ENCODE measurements at places on chromosomes 2 and 18.

GRCh38 chr2:221535824-221536223 lies 36.3 kb downstream of the EPHA4 start:
- DNase-seq: no peak

DNA sequence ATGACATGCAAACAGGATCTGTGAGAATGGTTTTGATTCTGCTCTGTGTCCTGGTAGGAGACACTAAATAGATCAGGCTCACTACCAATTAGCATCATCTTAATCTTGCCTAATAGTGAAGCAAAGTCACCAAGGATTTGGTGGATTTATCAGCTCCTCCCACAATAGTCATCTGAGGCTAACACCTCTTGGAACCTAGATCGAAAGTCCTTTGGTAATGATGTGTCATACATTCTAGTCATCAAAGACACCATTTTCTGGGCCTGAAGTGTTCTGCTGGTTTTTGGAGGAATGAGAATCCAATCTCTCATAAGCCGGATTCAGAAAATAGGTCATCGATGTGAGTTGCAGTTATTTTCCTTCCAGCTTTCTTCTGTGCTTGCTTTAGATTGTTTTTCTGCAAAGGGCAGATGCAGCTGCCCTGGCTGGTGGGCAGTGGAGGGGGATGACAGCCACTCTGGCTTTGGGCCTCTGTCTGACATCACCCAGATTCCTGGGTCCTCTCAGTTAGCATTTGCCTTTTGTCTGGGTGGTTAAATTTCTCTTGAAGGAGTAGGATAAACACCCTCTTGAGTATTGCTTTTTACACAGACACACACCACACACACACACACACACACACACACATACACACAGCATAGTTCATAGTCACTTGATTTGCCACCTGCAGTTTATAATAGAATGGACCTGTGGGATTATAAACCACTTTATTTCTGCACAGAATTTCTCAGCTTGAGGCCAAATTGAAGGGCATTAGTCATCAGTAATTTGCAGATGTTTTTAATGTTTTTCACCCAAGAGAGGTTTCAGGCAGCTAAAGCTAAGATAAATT lies at the start of gene MYO3B:
MYO3B (plus strand) TSS at position 198 of the 832 bp plus-strand sequence; CDS start at position 339, 141 bp downstream.
- no peak for DNase-seq

GRCh38 chr18:44533071-44533470 lies 147.6 kb upstream of the SETBP1 start:
- no peak for DNase-seq

GRCh38 chr18:14029512-14029911 lies 102.7 kb downstream of the ZNF519 start:
- DNase-seq: no peak

GRCh38 chr2:36798724-36799123 lies 102.2 kb downstream of the VIT start:
- DNase-seq: no peak
